ENCODE measurements at places on chromosomes 5 and 9. TPM values are rescaled to one million over a fixed set of nuclear protein-coding genes. Genes with fewer than 3 reads are reported as not detected.

PCDHB9 gene
- 0.18 TPM for total RNA-seq

DNA sequence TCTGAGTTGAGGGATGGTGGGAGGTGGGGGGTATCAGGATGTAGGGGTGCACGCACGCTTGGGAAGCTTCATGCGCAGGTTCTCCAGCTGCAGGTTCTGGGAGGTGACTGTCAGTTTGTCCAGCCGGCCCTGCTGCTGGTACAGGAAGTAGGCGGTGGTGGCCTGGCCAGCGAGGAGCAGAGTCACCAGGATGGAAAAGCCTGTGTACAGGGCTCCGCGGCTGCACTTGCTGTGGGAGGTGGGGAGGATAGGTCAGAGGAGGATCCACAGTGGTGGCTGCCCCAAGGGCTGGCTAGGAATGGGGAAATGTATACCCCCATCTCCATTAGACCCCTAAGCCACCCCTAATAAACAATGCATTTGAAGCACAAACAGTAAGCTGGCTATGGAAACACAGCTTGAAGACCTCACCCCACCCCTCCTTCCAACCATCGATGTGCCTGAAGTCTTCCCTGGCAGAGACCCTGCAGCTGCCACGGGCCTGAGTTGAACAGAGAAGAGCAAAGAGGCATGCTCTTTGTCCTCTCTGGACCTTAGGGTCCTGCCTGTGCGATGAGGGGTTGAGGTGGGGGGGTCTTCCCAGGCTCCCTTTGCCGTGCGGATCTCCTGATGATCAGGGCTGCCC is 5.5 kb downstream of the CD74 start:
- no peak for DNase-seq

SLU7 gene
- 52.6 TPM for total RNA-seq

DNA sequence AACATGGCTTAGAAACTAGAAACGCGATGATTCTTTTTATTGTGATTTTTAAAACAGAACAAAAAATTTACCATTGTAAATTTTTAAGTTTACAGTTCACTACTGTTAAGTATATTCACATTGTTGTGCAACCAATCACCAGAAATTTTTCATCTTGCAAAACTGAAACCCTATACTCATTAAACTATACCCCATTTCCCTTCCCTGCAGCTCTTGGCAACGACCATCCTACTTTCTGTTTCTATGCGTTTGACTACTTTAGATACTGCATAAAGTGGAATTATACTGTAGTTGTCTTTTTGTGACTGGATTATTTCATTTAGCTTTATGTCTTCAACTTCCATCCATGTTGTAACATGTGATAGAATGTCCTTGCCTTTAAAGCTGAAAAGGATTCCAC is 52.5 kb downstream of the SPOCK1 start:
- DNase-seq: no peak

DNA sequence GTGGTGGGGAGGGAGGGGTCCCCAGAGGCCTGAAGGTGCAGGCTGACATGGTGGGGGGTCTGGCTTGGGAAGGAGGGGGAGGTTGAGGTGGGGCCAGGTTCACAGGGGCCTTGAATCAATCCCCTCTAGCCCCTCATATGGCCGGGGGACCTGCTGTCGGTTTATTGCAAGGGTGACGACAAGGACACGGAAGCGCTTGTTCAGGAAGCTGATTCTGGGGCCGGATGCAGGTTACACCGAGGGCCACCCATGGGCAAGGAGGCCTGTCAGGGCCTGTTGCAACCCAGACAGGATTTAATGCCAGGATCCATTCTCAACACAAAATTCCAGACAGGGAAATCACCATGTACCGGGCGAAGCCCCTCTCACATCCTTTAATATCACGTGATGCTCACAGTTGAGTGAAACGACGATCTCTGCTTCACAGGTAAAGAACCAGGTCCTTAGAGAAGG is 41.6 kb upstream of the SYNPO start:
- no peak for DNase-seq
